ENCODE measurements at places on chromosomes 6 and 20.

DNA sequence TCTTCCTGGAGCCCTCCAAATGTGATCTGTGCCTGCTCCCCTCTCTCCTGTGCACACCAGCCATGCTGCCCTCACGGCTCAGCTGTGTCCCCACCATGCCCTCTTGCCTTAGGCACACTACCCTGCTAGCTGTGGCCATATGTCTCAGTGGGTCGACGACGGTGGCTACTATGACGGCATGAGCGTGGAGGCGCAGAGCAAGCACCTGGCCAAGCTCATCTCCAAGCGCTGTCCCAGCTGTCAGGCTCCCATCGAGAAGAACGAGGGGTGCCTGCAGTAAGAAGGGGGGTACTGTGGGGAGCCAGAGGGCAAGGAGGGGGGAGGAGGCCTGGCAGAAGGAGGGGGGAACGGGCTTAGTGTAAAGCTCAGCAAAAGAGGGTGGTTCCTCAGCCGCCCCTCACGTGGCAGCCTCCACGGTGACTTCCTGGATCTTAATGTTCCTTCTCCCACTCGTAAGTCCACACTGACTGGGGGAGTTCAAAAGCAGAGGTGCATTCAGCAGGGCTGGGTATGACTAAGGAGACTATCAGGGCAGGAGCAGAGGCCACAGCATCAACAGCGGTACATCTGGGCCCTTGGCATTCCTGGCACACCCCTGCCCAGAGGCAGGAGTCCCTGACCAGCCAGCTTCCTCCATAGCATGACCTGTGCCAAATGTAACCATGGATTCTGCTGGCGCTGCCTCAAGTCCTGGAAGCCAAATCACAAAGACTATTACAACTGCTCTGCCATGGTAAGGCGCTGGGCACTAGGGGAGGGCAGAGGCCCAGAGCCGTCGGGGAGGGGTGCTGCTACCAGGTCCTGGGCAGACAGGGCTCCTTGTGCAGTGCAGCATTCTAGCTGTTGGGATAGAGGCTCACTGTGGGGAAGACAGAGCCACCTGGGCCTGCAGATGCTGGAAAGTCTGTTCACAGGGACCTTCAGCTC, 8.0 kb downstream of the DNPH1 start:
- DNase-seq = no peak

GRCh38 chr6:87071683-87072082, 23.2 kb downstream of the CGA start:
- no peak for DNase-seq

DNA sequence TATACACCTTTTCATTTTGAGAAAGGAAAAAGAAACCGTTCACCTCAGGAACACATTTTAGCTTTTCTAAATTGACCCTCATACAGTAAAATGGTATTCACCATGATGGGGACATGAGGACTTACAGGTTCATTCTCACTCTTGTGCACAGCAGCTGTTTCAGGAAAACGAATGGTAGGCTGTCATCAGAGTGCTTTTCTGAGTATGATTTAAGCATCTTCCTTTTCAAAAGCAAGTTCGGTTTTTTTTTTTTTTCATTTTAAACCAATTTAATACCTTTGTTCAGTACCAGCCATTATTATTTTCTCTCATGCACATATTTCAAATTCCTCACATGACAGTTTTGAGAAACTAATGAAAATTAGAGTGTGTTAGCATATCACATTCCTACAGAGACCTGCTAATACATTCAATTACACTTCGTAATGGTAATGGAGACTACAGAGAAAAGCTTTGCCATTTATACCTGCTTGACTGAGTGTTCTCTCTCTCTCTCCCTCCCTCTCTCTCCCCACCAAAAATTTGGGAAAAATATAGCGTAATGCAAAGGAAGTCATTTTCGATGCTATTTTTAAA, 129.2 kb downstream of the SAMD5 start:
- no peak for DNase-seq

DNA sequence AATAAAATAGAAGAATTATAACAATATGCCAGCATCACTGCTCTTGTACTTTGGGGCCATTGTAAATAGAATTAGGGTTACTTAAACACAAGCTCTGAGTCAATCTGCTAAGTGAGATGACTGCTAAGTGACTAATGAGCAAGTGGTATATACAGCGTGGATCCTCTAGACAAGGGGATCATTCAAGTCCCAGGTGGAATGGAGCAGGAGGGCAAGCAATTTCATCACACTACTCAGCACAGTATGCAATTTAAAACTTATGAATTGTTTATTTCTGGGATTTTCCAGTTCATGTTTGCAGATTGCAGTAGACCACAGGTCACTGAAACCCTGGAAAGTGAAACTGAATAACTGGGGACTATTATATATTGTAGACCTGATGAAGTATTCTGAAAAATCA, 235.3 kb downstream of the BTBD3 start:
- no peak for DNase-seq

GRCh38 chr20:3032624-3033023, 10.8 kb upstream of the GNRH2 start:
- DNase-seq = no peak

DNA sequence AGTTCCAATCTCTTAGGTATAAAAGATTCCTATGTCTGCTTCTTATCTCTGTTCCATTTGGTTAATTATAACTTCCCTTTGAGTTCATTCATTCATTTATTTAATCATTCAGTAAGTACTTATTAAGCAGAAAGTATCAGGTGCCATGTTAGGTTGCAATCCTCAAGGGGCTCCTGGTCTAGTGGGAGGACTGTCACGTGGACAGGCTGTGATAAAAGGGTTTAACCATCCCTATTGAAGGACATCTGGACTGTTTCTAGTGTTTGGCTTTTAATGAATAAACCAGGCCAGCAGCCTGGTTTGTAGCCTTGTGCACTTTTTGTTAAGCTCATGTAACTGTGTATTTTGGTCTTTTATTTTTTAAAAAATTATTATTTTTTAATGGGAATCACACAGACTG, 162.1 kb upstream of the OGFRL1 start:
- no peak for DNase-seq

DNA sequence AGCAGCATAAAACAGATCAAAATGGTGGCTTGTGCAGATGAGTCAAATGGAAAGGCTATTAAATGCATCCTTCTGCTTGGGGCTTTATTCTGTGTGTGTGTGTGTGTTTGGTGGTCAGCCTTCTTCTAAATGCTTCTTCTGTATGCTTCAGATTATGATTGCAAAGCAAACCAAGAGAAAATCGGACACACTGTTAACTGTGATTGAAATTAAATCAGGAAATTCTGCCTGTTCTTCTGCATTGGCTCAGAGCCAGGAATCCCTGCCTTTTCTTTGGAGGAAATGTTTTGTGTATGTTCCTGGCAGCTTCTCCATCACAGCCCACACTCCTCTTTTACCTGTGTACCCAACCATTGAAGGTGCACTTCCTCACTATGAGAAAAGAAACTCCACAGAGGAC, 22.3 kb upstream of the PDE10A start:
- no peak for DNase-seq

- no peak for DNase-seq
These were observed 881.9 kb downstream of the QKI start for GRCh38 chr6:164296411-164296810.

DNA sequence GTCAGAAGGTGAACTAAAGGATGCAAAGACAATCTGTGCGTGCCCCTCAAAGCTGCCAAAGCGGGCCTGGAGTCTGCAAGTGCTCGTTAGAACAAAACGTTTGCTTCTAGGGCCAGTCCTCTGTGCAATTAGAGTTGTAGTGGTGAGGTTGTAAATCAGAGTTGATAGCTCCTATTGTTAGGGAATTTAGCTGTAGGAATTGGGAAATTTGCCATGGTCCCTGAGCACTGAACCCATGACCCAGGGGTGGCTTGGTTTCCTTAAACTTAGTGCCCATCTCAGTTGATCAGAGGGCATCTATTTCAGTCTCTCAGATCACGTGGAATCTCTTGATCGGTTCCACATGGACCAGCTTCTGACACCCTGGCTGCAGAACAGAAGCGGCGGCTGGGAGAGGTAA, 18.8 kb upstream of the RPS6KA2 start:
- DNase-seq = no peak

- no peak for DNase-seq
These were observed 28.7 kb upstream of the CLDN20 start for GRCh38 chr6:155235087-155235486.

- DNase-seq = no peak
These were observed 32.8 kb downstream of the ERMARD start for GRCh38 chr6:169783971-169784820.

DNA sequence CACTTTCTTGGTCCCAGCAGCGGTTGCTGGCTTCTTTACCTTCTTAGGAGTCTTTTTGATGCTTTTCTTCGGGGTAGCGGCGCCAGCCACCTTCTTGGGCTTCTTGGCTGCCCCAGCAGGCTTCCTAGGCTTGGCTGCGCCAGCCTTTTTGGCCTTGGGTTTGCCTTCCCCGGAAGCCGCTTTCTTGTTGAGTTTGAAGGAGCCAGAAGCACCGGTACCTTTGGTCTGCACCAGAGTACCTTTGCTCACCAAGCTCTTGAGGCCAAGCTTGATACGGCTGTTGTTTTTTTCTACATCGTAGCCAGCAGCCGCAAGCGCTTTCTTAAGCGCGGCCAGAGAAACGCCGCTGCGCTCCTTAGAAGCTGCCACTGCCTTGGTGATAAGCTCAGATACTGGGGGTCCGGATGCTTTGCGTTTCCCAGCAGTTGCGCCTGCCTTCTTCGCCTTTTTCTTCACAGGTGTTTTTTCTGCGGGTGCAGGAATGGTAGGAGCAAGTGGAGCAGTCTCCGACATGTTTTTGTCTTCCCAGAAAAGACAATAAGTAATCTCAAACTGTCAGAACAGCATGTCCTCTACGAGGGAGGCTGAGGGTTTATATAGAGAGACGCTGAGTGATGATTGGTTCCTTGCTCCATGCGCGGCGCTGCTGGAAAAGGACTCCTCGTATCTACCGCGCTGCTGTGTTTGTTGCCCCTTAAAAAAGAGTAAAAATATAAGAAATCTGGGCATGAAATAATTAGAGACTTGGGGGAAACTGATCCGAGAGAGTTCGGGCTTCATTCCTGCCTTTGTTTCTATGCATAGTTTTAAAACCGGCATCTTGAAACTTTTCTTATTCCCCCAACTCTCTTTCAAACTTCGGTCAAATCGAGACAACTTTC, 130.3 kb upstream of the BTN3A2 start:
- DNase-seq = peak; percentile 48

GRCh38 chr6:130933712-130934200, 106.5 kb downstream of the SMLR1 start:
- no peak for DNase-seq

GRCh38 chr6:99967052-99967451, 27.0 kb downstream of the MCHR2 start:
- no peak for DNase-seq

DNA sequence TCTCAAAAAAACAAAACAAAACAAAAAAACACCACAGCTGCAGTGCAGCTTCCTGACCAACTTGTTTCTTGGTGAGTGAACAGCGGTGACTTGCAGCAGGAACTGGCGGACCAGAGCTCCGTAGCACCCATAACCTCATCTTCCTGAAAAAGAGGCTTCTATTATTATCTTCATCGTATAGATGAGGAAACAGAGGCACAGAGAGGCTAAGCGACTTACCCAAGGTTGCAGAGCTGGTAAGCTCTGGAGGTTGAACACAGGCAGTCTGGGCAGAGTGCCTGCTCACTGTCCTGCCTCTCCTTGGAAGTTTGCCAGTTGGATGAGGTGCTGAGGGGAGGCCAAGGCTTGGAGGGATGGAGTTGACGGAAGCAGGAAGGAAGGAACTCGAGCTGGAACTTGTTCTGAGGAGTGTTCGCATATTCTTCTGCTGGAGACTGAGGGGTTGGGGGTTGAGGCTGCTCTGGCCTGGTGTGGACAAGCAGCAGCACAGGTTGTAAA, 47.9 kb upstream of the CCDC167 start:
- DNase-seq = no peak

- DNase-seq = no peak
These were observed 9.5 kb downstream of the AHI1 start for GRCh38 chr6:135488023-135488422.

DNA sequence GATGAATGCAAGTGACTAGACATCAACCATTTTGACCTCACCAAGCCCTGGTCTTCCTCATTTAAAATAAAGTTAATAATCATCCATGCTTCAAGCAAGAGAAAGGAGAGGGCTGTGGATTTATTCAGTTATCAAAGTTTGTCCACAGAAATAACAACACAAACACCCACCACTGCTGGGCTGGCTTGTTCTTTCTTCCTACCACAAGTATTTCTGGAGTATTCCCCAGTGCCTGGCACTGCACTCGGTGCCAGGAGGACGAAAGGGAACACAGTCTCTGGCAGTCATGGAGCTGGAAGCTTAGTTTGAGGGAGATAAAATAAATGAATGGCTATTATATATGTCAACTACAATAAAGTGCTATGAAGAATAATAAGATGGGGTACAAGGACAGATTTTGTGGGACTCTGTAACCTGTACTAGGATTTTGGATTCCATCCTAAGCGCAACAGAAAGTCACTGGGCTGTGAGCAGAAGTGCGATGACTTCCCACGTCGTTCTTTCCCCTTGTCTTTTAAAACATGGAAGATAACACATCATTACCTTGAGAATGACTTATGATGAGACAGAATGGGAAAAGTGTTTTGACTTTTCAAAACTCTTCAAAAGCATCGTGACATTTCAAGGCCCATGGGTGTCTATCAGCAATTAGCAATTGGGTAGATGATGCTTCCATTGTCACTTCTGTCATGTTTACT, 74.5 kb upstream of the TRAF3IP2 start:
- no peak for DNase-seq

- no peak for DNase-seq
These were observed 21.9 kb upstream of the MBOAT1 start for GRCh38 chr6:20234136-20234535.

DNA sequence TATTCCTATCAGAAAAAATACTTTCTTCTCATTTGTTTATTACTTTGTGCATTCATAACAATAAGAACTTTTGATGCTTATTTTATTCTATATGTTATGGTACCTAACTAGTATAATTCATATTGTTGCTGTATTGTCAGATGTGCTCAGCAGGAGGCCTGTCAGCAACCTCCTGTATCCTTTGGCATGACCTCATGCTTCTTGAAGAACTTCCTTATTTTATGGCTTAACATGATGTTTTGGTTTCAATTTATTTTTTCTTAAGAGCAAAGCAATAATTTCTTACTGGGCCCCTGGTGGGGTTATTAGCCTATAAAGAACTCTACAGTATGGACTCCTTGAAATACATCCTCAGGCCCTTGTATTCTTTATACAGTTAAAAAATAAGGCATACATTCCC, 17.3 kb downstream of the GGTLC1 start:
- DNase-seq = no peak

- DNase-seq = no peak
These were observed 268.7 kb downstream of the PTPRK start for GRCh38 chr6:128251445-128252340.

Measured in activated T-helper 1 cell treated with anti-CD3 and anti-CD28 coated beads, Interleukin-2, amount 50 U/mL, for 16 hours (primary cell).